Jurkat, Clone E6-1 (cell line): ENCODE measurements at places on chromosomes 16 and 17.

DNA sequence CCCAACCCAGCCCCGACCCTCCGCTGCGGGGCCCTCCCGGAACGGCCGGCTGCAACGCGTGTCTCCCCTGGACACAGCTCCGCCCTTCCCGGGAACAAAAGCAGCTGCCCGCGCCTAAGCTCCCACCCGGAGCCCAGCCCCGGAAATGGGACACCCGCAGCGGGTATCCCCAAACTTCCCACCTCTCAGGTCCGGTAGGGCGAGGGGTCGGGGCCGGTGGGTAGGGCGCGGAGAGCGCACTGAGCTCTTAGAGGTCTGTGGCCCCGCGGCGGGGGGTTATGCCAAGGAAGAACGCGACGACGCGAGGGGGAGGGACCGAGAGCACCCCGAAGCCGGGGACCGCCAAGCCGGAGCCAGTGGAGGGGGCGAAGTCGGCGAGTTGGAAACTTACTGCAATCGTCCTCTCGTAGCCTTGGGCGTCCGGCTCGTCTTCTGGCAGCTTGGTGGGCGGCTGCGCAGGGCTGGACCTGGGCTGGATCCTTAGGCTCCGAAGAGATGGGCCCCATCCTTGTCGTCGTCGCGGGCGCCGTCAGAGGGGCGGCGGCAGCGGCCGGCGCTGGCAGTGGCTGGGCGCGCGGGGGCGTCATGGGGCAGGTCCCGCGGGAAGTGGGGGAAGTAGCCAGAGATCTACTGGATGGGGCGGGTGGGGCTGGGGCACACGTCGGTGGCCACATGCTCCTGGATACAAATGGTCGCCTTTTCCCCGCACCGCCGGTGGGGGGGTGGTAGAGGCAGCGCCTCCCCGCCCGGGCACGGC lies 6.9 kb downstream of the USP6 start:
- no peak for DNase-seq

- no peak for DNase-seq
These were observed 113.2 kb downstream of the SPECC1 start for GRCh38 chr17:20122254-20122879.

DNA sequence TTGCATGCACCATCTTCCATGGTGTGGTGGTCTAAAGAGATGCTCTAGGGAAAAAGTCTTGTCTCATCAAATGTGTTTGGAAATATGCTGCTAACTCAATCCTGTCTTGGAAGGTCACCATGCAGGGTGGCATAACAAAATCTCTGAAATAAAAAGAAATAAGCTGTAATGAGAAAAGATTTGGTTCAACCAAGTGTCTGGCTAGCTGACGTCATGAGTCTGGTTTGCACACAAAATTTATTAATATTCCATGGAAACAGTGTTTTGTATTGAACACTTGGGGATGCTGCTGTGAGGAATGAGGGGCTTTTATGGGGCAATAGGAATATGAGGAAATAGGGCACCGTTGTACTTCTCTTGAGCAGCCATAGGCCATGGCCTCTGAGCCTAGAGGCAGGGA lies 575.7 kb upstream of the CDH5 start:
- DNase-seq: no peak

DNA sequence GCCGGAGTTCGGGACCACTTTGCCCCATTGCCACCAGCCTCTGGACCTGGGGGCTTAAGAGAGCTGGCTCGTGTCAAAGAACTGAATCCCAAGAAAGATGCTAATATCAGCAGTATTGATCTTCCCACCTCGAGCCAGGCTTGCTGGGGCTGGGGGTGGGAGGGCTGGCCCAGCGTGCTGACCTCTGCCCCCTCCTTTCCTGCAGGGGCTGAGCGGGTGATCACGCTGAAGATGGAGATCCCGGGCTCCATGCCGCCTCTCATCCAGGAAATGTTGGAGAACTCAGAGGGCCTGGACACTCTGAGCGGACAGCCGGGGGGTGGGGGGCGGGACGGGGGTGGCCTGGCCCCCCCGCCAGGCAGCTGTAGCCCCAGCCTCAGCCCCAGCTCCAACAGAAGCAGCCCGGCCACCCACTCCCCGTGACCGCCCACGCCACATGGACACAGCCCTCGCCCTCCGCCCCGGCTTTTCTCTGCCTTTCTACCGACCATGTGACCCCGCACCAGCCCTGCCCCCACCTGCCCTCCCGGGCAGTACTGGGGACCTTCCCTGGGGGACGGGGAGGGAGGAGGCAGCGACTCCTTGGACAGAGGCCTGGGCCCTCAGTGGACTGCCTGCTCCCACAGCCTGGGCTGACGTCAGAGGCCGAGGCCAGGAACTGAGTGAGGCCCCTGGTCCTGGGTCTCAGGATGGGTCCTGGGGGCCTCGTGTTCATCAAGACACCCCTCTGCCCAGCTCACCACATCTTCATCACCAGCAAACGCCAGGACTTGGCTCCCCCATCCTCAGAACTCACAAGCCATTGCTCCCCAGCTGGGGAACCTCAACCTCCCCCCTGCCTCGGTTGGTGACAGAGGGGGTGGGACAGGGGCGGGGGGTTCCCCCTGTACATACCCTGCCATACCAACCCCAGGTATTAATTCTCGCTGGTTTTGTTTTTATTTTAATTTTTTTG lies 8.5 kb downstream of the GJD3 start:
- DNase-seq: no peak

- no peak for DNase-seq
These were observed 22.1 kb downstream of the CNTNAP1 start for GRCh38 chr17:42704490-42704836.

DNA sequence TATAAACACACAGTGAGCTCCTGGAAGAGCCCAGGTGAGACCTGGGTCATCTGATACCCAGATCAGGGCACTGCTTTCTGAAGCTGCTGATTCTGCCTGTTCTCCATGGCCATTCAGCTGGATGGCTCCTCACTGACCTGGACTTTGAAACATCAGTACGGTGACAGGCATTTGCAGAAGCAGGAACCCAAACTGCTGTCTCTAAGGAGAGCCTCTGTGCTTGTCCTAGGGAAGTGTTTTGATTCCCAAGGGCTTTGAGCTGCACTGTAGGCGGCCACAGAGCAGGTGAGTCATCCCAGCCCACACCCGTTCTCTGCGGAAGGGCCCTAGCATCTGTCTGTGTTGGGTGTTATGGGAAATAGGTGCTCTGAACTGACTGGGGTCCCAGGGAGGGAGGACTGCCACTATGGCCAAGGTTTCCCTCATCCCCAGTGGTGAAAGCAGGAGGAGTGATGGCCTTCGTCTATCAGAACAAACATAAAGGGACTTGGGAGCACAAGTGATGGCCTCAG lies 60.7 kb upstream of the ADCY9 start:
- no peak for DNase-seq

- no peak for DNase-seq
These were observed 15.2 kb upstream of the DPEP1 start for GRCh38 chr16:89598199-89598598.

DNA sequence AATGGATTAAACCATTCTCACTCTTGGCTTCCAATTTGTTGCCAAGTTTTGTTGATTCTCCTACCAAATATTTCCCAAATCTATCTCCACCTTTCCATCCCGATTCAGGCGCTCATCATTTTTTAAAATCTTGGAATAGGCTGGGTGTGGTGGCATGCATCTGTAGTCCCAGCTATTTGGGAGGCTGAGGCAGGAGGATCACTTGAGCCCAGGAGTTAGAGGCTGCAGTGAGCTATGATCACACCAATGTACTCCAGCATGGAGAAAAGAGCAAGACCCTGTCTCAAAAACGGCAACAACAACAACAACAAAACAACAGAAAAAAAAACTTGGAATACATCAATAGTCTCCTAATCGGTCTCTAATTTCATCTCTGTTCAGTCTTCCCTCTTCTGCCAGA lies 902 bp upstream of the NKIRAS2 start:
- DNase-seq: no peak

GRCh38 chr16:5002699-5003143 lies 31.0 kb downstream of the NAGPA start:
- DNase-seq: no peak

- DNase-seq: no peak
These were observed 45.4 kb downstream of the COG7 start for GRCh38 chr16:23407436-23408127.

- no peak for DNase-seq
These were observed 84.2 kb downstream of the TMC6 start for GRCh38 chr17:78044280-78044835.

- no peak for DNase-seq
These were observed 71.8 kb upstream of the ZNF469 start for GRCh38 chr16:88310796-88311605.

- peak; percentile 79 for DNase-seq
These were observed at the start of gene SPG7 for GRCh38 chr16:89507834-89508590. SPG7 (plus strand) TSS chr16:89508403; CDS start chr16:89508418, 15 bp downstream.

DNA sequence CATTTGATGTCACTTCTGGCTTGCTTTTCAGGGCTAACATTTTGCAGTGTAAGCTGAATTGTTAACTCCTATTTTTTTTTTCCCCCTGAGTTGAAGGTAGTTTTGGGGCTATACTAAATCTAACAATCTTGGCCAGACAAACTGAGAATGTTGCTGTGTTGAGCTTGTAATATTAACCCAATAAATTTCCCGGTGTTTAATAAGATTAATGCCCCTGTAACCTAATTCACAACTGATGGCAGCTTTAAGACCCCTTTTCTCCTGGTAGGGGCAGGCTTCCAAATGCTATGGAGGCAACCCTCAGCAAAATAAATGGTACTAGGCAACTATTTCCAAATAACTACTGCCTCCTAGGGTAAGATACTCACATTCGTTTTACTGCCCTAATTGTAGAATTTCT lies 549.6 kb upstream of the KIF2B start:
- DNase-seq: no peak

- peak; percentile 73 for DNase-seq
These were observed 522 bp upstream of the GLG1 start for GRCh38 chr16:74607310-74607961.

DNA sequence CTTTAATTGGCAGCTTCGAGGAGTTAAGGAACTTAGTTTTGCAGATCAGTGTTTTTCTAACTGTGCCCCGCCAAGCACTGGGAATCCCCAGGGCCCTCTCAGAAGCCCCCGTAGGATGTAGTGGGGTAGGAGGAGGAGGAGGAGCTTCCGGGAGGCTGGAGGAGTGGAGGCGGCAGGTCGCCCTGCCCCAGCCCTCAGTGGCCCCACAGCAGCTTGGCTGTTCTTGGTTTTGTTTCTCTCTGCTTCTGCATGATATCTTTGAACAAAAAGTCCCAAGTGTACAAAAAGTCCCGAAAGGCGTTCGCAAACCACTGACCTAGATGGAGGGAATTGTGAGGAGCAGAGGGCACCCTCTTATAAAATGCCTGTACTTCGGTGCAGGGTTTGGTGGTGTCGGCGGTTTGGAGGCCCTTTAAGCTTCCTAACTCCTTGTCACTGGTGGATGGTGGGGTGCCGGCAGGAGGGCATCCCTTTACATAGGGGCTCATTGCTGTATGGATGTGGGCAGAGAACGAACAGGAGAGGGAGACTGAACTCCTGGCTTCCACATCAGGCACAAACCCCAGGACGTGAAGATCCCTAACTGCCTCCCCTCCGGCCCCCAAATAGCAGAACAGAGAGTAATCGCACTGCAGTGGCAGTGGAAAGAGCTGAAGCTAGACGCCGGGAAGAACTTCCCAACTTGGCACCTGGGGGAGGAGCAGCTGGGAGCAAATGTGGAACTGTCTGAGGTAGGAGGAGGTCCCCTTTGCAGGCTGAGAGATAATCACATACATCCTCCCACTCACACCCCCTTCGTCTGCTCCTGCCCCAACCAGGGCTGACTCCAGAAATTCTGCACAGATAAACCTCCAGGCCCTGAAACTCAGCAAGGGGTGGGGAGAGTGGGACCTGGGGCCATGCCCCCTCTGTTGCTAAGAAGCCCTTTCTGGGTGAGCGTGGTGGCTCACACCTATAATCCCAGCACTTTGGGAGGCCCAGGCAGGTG lies 20.1 kb downstream of the EPOP start:
- DNase-seq: no peak

GRCh38 chr16:31505483-31505882 lies 2.7 kb downstream of the RUSF1 start:
- DNase-seq: peak; percentile 75

- DNase-seq: no peak
These were observed 383.0 kb upstream of the PMFBP1 start for GRCh38 chr16:72554935-72555334.

DNA sequence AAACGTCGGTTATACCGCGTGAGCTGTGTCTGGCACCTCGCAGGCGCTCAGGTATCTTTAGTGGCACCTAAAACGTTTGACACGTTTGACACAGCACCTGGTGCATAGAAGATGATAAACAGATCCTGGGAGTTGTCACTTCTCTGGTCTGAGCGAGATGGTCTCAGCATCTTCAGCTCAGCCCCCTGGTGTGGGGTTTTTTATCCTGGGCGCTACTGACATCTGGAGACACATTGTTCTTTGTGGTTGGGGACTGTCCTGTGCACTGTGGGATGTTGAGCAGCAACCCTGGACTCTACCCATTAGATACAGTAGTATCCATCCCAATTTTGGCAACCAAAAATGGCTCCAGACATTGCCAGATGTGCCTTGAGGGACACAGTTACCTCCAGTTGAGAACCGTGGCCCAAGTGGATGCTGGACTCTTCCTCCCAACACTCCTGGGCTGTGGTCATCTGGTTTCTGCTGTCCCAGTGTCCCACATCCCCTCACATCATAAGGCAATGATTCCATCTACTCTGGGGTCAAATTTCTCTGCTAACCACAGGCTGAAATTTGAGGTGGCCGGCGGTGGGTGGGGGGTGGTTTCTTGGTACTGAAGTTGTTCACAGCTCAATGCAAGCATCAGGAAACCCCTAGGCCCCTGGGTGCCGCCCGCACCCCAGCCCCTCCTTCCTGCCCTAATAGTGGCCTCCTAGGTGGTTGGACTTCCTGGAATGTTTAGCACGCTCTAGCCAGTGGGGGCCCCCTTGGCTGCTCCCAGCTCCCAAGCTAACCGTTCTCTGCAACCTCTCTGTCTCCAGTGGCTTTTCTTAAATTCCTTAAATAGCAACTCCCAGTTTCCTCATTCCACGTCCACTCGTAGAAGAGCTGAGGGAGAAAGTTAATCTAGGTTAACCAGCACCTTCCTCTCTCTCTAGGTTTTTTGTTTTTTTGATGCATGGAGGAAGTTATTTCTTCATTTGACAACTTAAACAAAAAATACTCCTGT lies 124.8 kb downstream of the ABCC1 start:
- no peak for DNase-seq

DNA sequence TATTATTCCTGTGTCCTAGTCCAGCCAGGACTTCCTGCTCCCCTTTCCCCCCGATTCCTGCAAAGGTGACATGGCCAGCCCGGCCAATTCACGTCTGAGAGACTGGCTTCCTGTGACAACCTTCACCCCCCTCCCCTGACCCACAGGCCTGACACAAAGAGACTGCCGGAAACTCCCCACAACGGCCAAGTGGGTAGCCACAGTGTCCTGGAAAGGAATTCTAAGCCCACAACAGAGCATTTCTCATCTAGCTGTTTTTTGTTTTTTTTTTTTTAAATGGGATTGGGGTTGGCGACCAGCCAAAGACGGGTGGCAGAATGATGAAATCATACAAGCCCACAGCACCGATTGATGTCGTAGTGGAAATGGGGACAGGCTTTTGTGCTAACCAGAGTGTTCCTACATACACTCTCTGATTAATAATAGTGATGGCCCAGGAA lies 2.8 kb upstream of the XAF1 start:
- peak; percentile 87 for DNase-seq
